Fibroblast of villous mesenchyme (primary cell): ENCODE measurements at places on chromosomes 1 and 21. TPM values are rescaled to one million over a fixed set of nuclear protein-coding genes. Genes with fewer than 3 reads are reported as not detected.

LCE1E gene
- total RNA-seq = not detected in 2 replicates

CCDC181 gene
- 0.86 and 0.97 TPM in 2 replicates for total RNA-seq

FNDC5 gene
- 0.43 and 0.64 TPM in 2 replicates for total RNA-seq

ADCY10 gene
- under 0.01 TPM in 1 of 2 replicates, not detected in the other for total RNA-seq

C1QA gene
- total RNA-seq = not detected in 2 replicates

HCRTR1 gene
- total RNA-seq = under 0.01 TPM in 2 replicates

PLA2G2D gene
- not detected in 2 replicates for total RNA-seq

TDRD5 gene
- total RNA-seq = not detected in 2 replicates

RGS7 gene
- total RNA-seq = under 0.01 and 0.43 TPM in 2 replicates

HTR6 gene
- not detected in 2 replicates for total RNA-seq

CFHR3 gene
- not detected in 2 replicates for total RNA-seq

CATSPERE gene
- total RNA-seq = 0.64 and 1.7 TPM in 2 replicates

PM20D1 gene
- total RNA-seq = under 0.01 TPM in 1 of 2 replicates, not detected in the other

HTR1D gene
- total RNA-seq = 0.86 and 2.3 TPM in 2 replicates

TRIM58 gene
- total RNA-seq = 0.97 and 3.5 TPM in 2 replicates

MATN1 gene
- not detected in 2 replicates for total RNA-seq

CFHR2 gene
- not detected in 2 replicates for total RNA-seq

LIPI gene
- total RNA-seq = not detected in 2 replicates

KCNJ9 gene
- not detected in 2 replicates for total RNA-seq

FAM78B gene
- total RNA-seq = not detected in 2 replicates

VANGL2 gene
- not detected in 2 replicates for total RNA-seq

NUAK2 gene
- 7.1 and 12.1 TPM in 2 replicates for total RNA-seq

KLHDC9 gene
- 1.9 and 2.2 TPM in 2 replicates for total RNA-seq

CD5L gene
- not detected in 2 replicates for total RNA-seq

RNF186 gene
- not detected in 2 replicates for total RNA-seq

KRTAP21-2 gene
- total RNA-seq = not detected in 2 replicates

TESK2 gene
- 1.6 and 2.2 TPM in 2 replicates for total RNA-seq

UBQLN4 gene
- 13.5 and 20.3 TPM in 2 replicates for total RNA-seq

ACTA1 gene
- total RNA-seq = not detected in 2 replicates

RNU1-2 gene
- under 0.01 TPM in 1 of 2 replicates, not detected in the other for total RNA-seq

PRDM2 gene
- total RNA-seq = 13.9 and 19.9 TPM in 2 replicates

ARHGAP30 gene
- under 0.01 TPM in 1 of 2 replicates, not detected in the other for total RNA-seq

KANK4 gene
- not detected in 2 replicates for total RNA-seq

ABCG1 gene
- total RNA-seq = 0.43 and 0.97 TPM in 2 replicates

GCSAML gene
- not detected in 2 replicates for total RNA-seq

SNX7 gene
- total RNA-seq = 51.2 and 52.7 TPM in 2 replicates

KCNT2 gene
- total RNA-seq = 3.2 and 7.3 TPM in 2 replicates

RAB3B gene
- total RNA-seq = 58.9 and 77.3 TPM in 2 replicates

THEM5 gene
- not detected in 2 replicates for total RNA-seq

ITLN1 gene
- total RNA-seq = not detected in 2 replicates

AKNAD1 gene
- total RNA-seq = 0.86 and 1.6 TPM in 2 replicates

ARHGAP29 gene
- 50.3 and 85.1 TPM in 2 replicates for total RNA-seq

CDA gene
- 1.9 and 3.0 TPM in 2 replicates for total RNA-seq

LY9 gene
- under 0.01 TPM in 1 of 2 replicates, not detected in the other for total RNA-seq

SLC1A7 gene
- total RNA-seq = under 0.01 TPM in 2 replicates

HSD11B1 gene
- total RNA-seq = 1.9 and 21.6 TPM in 2 replicates

DIO1 gene
- not detected in 2 replicates for total RNA-seq

KIAA1614 gene
- total RNA-seq = 6.9 and 8.4 TPM in 2 replicates

TNNT2 gene
- 0.64 and 3.5 TPM in 2 replicates for total RNA-seq

RHCE gene
- under 0.01 TPM in 2 replicates for total RNA-seq

UBE2U gene
- total RNA-seq = not detected in 2 replicates

BLACAT1 gene
- total RNA-seq = not detected in 2 replicates

RYR2 gene
- total RNA-seq = not detected in 2 replicates

FLAD1 gene
- 22.9 and 24.2 TPM in 2 replicates for total RNA-seq

ACOT11 gene
- 1.3 and 2.2 TPM in 2 replicates for total RNA-seq

LIN28A gene
- not detected in 2 replicates for total RNA-seq

OR6K2 gene
- total RNA-seq = not detected in 2 replicates
